Aorta (tissue), 5 donors: ENCODE measurements at places on chromosomes 13 and 19. TPM values are rescaled to one million over a fixed set of nuclear protein-coding genes. Genes with fewer than 3 reads are reported as not detected.

The JSRP1 gene
- total RNA-seq = not detected

- peak; percentile 71 for DNase-seq
These were observed 566 bp upstream of the CCDC97 start for GRCh38 chr19:41309180-41310032.

The METTL21C gene
- not detected for total RNA-seq

GRCh38 chr19:1765232-1765903, 12.1 kb downstream of the ONECUT3 start:
- no peak for DNase-seq

GRCh38 chr13:103062079-103062478, 4.1 kb downstream of the SLC10A2 start:
- no peak for DNase-seq

DNA sequence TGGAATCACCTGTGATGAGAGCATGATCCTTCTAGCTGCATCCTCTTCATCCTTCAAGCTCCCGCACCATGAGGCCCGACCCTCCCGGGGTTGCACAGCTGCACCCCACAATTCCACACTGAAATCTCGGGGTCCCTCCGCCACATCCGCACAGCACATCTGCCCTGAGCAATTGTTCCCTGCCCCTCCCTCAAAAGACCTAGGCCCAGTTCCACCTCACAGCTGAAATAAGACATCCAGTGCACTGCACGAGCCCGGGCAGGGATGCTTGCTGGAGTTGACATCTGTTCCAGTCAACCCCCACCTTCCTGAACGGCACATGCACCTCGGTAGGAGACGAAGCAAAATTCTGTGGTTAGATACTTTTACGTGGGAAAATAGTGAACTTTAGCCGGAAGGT, 14.7 kb upstream of the SOX1 start:
- DNase-seq = no peak

DNA sequence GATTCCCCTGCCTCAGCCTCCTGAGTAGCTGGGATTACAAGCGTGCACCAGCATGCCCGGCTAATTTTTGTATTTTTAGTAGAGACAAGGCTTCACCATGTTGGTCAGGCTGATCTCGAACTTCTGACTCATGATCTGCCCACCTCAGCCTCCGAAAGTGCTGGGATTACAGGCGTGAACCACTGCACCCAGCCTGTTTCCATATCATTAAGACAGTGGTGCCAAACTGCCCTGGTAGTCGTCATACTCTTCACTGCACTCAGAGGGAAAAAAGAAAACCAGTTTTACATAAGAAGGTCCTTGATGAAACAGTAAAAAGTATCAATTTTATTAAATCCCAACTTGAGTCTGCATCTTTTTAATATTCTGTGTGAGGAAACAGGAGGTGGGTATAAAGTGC, 14.9 kb downstream of the CDADC1 start:
- no peak for DNase-seq

DNA sequence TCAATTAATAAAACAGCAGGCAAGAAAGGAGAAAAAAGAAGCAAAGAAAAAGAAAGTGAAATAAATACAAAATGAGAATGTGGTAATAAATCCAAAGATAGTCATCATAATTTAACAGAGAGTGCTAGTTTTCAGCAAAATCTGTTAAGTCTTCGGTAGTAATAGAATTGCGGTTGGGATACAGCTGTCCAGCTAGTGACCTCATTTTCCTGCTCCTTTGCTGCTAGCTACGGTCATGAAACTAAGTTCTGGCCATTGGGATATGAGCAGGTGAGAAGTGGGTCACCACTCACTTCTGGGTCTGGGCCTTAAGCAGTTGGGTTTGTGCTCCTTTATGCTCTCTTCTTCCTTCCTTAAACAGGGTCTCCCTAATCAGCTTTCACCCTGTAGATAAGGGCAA, 11.7 kb upstream of the DGKH start:
- no peak for DNase-seq

The CRLF1 gene
- total RNA-seq = 34.3 TPM

The IGFL2 gene
- not detected for total RNA-seq

GRCh38 chr19:10237702-10238101, 6.6 kb upstream of the S1PR2 start:
- DNase-seq = no peak

The USHBP1 gene
- total RNA-seq = 12.8 TPM

The UQCR11 gene
- total RNA-seq = 155 TPM

The NECTIN2 gene
- 97.8 TPM for total RNA-seq

The FUT1 gene
- 4.4 TPM for total RNA-seq

The TRPM4 gene
- 57.1 TPM for total RNA-seq

The DMKN gene
- total RNA-seq = 27.1 TPM

- DNase-seq = no peak
These were observed 953.4 kb upstream of the PRR20A start for GRCh38 chr13:56187331-56187730.

DNA sequence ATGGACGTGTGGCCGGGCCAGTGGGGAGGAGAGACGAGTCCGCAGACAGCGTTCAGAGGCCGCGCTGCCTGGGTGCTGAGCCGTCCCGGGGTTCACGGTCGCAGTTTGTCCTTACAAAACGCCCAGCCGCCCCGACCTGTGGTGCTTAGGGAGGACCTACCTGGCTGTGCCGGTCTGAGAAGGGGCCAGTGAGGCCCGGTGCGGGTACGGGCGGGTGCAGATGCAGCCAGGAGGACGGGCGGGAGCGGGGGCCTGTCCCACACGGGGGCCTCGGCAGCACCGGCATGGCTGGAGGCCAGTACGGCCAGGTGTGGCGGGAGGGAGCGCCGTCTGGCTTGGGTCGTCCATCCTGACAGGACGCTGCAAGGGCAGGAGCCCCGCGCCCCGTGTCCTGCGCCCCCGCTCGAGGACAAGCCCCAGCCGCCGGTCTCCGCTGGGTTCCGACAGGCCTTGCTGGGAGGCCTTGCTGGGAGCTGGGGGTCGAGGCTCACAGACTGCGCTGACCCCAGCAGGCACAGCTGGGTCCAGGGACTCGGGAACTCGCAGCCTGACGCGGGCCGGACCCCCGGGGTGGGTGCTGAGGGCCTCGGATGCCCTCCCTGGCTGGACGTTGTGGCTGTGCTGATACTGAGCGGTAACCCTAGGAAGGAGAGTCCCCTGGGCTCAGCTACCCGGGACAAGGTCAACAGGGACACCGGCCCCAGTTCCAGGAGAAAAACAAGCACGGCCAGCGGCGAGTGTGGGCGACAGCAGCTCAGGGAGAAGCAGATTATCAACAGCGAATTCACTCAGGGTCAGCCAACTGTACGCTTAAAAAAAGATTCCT, 5.3 kb upstream of the PROZ start:
- DNase-seq = peak; percentile 68

DNA sequence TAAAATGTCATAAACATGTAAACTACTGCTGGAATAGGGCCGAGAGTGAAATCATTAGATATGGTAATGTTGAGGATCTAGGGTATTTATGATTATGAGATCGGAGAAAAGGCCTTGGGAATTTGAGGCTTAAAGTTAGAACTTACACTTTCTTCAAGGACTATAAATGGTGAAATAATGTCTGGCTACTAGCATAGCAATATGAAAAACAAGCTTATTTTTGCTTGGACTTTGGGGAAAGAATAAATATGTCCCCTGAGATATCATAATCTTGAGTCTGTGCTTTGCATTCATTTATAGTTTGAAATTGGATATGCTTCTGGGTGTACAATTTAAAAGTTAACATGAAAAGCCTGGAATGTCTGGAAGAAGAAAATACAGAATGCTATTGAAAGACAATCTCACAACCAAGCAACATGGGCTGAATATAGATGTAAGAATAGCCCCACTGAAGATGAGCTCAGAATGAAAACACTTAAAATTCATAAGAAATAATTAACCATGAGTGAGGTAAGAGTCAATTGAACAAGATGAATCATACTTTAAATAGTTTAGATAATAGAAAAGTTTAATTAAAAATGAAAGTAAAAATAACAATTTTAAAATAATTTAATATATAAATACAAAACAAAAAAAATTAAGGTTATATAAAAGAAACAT, 1555.4 kb upstream of the MIR17HG start:
- DNase-seq = no peak

The LRRC4B gene
- 12.2 TPM for total RNA-seq

- DNase-seq = no peak
These were observed 10.4 kb downstream of the SHISA2 start for GRCh38 chr13:26041444-26041843.

DNA sequence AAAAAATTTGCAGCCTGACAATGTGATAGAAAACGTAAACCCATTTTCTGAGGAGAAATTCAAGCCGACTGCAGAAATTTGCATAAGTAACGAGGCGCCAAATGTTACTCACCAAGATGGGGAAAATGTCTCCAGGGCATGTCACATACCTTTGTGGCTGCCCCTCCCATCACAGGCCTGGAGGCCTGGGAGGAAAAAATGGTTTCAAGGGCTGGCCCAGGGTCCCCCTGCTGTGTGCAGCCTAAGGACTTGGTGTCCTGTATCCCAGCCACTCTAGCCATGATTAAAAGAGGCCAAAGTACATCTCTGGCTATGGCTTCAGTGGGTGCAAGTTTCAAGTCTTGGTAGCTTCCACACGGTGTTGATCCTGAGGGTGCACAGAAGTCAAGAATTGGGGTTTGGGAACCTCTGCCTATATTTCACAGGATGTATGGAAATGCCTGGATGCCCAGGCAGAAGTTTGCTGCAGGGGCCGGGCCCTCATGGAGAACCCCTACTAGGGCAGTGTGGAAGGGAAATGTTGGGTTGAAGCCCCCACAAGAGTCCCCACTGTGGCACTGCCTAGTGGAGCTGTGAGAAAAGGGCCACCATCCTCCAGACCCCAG, 1842.3 kb downstream of the PCDH9 start:
- no peak for DNase-seq

DNA sequence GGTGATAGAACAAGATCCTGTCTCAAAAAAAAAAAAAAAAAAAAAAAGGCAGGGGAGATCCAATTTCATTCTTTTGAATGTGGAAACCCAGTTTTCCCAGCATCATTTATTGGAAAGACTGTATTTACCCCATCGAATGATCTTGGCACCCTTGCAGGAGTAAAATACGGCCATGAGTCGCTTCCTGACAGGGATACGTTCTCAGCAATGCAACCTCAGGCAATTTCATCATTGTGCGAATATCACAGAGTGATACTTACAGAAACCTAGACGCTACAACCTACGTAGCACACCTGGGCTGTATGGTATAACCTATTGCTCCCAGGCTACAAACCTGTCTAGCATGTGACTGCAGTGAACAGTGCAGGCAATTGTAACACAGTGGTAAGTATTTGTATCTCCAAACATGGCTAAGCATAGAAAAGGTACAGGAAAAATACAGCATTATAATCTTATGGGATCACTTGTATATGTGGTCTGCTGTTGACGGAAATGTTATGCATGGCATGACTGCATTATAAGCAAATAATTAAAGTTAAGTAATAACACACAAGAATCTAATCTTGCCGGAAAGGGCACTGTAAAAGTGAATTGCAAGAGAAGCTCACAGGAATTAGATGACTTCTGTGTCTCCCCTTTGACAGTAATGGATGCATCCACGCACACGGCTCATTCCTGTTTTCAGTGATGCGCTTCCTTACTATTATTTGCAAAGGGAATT, 24.1 kb downstream of the RFX2 start:
- no peak for DNase-seq
